ENCODE measurements at places on chromosomes 5 and 9.

DNA sequence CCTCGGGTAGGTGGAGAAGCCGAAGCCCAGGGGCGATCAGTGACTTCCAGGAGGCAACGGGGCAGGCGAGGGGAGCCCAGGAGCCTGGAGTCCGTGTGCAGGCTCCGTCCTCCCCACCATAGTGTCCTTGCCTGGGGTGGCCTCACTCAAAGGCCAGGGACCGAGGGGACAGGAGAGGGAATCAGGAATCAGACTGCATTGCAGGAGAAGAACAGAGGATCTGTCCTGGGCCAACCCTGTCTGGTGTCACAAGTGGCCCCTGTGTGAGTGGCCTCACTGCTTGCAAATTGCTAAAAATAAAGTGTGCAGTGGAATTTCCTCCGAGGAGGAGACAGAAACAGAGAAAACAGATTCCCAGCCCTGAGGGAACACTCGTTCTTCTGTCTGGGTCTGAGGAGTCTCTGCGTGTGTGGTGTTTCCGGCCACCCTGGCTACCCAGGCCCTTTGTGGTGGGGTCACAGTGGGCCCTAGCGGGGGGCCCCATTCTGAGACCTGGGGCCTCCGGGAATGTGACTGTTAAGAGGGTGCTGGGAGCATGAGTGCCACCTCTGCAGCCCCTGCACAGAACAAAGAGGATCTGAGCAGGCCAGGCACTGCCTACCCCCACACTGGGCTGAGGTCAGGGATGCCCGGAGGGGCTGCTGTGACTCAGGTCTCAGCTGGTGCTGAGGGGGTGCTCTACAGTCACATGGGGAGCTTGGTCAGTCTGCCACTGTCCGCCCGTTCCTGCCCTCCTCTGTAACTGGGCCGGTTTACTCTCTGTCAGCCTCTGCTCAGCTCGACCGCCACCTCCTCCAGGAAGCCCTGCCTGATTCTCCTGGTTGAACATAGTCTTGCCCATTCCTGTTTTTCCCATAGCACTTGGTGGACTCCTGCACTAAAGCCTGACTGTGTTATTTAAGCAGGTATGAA lies 7.4 kb downstream of the TRAF1 start:
- peak; percentile 47 for DNase-seq

DNA sequence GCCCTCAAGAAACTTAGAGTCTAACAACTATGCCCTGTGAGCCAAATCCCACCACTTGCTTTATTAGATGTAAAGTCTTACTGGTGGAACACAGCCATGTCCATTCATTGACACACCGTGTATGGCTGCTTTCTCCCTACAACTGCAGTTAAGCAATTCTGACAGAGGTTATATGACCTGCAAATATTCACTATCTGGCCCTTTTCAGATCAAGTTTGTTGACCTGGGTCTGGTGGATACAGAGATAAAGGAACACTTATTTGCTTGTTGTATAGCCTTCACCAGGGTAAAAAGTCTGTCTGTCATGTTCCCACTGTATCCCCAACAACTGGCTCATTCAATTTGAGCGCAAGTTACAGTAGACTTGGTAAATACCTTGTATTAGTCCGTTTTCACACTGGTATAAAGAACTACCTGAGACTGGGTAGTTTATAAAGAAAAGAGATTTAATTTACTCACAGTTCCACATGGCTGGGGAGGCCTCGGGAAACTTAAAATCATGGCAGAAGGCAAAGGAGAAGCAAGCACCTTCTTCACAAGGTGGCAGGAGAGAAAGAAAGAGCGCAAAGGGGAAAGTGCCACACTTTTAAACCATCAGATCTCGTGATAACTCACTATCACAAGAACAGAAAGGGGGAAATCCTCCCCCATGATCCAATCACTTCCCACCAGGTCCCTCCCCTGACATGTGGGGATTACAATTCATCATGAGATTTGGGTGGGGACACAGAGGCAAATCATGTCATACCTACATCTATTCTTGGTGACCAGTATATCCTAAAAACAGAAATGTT lies 27.9 kb downstream of the DEPDC1B start:
- DNase-seq = no peak

DNA sequence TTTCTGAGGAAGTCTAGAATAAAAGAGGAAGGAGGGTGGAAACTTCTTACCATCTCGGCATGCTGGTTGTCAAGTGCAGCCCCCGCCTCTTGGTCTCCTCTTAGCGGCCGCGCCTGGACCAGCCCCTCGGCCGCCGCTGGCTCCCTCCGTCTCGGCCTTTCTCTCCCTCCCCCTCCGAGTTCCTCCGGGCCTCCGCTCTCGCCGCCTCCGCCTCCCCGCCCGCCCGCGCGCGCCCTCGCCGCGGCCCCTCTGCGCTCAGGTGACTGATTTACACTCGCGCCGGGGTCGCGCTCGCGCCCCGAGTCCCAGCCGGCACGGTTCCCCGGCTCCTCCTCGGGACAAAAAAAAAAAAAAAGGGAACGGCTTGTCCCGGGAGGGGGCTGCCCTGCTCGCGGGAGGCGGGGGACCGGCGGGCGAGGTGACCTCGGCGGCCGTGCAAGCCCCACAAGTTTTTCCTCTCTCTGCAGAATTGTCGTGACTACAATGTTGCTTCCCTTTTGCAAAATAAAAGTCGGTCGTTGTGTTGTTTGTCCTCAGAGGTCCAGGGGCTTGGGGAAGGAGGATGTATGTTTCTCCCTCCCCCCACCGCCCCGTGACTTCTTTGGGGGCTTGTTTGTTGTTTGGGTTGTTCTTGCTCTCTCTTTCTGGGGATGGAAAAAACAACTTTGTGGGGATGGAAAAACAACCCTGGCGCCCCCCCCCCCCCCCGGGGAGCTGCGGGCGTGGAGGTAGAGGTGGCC lies at the start of gene BNC2:
Gene BNC2, minus strand, starts transcription at position 75 of the 740 bp plus-strand sequence. Its CDS starts 22 bp downstream, at position 53.
- DNase-seq = peak; percentile 65

DNA sequence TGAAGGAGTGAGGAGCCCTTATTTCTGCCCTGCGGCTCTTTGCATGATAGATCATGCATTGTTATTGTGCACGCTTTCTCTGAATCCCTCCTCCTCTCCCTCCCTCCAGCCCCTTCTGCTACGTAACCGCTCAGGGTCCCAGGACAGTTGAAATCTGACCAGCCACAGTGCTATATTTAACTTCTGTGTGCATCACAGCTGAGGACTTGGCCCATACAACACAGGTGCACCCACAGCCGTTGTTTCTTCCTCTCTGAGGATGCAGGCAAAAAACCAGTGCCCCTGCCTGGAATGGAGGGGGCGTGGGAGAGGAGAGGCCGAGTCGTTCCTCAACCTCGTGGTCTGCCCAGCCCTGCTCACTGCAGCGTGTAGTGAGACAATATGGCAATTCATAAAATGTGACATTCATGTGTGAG lies 335.6 kb upstream of the CLINT1 start:
- DNase-seq = no peak

DNA sequence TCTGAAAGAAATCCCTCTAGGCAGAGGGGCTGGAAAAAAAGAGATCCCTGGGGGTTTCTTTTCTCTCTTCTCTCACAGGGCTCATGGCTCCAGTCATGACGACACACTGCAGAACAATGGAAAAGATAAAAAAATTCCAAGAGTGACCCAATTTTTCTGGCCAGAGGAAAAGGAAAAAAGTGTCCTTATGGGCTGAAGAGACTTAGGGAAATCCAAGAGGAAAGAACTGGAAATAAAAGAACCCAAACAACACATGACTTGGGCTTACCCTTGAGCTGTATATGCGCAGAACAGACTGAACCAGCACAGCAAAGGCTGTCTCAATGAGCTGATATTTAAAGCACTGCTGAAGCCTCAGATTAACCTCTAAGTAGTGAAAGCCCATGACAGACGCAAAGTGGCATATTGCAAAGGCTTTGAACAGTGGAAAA lies 102.4 kb downstream of the SMIM23 start:
- DNase-seq = no peak

GRCh38 chr5:77791356-77791755 lies 15.2 kb upstream of the TBCA start:
- no peak for DNase-seq

GRCh38 chr5:91212714-91213092 lies 170.4 kb downstream of the ARRDC3 start:
- peak; percentile 95 for DNase-seq

DNA sequence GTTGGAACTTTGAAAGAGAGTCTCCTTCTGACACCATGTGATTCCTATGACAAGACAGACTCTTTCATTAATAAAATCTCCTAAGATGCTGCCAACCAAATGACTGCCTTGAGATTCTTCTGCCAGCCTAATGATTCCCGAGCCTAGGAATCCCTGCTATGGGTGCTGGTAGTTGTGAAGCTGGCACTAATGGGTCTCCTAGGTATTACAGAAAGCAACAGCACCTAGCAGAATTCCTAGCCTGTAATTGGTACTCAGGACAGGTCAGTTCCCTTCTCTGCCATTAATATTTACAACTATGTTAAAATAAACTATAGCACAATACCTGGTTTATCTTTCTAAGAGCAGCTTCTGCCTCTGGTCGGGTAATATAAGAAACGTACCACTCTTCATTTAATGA lies 19.3 kb downstream of the C5orf58 start:
- DNase-seq = no peak

GRCh38 chr9:14627513-14627912 lies 65.7 kb downstream of the ZDHHC21 start:
- no peak for DNase-seq

DNA sequence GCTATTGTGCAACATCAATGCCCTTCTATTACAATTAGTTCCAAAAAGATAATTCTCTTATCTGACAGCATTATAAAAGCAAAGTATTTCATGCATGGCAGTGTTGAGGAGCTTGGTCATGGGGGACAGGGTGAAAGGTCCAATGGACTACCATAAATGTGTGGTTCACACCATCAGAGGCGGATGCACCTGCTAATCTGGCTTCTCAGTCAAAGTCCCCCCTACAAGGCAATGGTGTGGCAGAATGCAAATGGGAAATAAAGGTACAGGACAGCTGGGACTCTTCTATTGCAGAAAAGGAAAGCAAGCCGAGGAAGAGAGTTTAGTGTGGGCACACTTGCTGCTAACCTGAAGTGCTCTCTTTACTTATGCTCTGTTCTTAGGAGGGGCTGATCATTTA lies 369.1 kb downstream of the NDUFS4 start:
- no peak for DNase-seq

DNA sequence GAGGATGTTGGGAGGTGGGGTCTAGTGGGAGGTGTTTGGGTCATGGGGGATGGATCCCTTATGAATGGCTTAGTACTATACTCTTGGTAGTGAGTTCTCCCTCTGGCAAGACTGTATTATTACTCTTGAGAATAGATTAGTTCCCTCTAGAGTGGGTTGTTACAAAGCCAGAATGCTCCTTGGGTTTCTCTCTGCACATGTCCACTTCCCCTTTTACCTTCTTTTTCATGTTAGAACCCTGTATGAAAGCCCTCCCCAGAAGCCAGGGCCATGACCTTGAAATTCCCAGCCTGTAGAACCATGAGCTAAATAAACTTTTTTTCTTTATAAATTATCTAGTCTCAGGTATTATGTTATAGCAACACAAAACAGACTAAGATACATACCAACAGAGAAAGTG lies 31.1 kb downstream of the SLC24A2 start:
- no peak for DNase-seq

- no peak for DNase-seq
Measured at GRCh38 chr5:71576241-71576640, 10.9 kb upstream of the MCCC2 start.

DNA sequence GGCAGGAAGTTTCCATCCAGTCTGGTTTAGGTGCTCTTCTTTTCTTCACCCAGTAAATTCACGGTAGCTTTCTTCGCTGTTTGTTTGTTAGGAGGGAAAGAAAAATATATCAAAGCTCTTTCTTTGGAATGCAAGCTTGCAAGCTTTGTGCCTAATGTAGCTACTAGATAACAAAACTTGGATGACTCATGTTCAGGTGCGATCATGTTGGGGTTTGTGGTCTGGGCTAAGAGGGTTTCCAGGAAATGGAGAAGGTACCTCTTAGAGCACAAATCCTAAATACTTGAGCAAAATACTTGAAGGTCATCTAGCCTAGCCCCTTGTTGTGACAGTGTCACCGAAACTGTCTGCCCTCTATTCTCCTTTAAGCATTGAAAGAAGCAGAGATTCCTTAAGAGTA lies 17.7 kb downstream of the SRP19 start:
- peak; percentile 57 for DNase-seq

- no peak for DNase-seq
Measured at GRCh38 chr5:80631278-80632259, 22.9 kb upstream of the MSH3 start.

DNA sequence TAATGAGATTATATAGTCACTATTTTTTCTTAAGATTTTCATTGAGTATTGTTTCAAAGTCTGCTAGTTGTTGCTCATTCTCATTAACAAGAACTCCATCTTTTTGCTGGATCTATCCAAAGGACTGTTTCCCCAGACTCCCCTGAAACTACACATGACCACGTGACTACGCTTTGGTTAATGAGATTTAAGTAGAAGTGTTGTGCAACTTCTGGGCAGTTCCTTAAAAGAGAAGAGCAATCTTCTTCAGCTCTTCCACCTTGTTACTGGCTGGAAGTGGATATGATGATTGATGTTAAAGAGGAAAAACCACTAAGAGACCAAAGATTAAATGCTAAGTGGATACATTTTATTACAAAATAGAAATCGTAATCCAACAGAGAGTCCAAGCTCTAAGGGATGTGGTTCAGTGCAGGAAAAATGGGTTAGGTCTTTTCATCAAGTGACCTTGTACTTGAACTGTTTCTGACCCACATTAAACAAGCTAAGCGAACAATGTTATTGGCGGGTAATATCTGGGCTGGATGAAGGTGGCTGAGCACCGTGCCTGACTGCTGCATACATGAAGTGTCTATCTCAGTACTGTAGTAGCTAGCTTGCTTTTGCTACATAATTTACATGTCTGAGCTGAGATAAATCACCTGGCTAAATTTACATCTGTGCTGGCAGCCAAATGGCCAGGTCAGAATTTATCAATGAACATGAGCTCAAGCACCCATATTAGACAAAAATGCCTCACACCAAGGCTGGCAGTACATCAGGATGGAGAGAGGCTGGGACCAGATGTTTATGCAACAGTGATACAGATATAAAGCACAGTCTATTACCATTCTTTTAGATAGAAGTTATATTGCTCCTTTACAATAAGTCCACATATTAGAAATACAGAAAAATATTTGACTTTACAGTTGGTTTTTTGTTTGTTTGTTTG lies 7.5 kb upstream of the CTNNAL1 start:
- DNase-seq = no peak

- peak; percentile 100 for DNase-seq
Measured at GRCh38 chr9:35657546-35658136, at the start of gene RMRP. Gene RMRP, minus strand, starts transcription at chr9:35658019.

- no peak for DNase-seq
Measured at GRCh38 chr9:137970686-137971476, 93.3 kb downstream of the CACNA1B start.

- no peak for DNase-seq
Measured at GRCh38 chr9:134437403-134438194, 111.3 kb downstream of the RXRA start.

DNA sequence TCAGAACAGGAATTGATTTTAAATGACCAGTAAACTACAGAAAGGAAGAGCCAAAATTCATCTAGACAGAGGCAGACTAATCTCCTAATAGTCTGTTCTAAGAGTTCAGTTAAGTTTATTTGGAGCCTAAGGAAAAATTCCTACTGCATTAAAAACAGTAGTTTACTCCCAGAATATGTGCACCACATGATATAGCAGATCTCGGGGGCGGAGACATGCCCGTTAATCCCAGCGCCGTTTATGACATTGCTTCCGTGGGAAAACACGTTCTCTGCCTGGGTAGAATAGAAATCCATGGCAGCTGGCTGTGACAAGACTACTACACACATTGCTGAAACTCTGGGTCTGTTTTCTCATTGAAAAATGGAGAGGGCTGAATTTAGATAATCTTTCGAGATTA lies 11.4 kb downstream of the HABP4 start:
- DNase-seq = peak; percentile 86

Measured in fibroblast of villous mesenchyme (primary cell).